NCI-H526 (cell line): ENCODE measurements at places on chromosomes 4 and X.

- DNase-seq, result peak; percentile 73
Measured at GRCh38 chr4:53601251-53601764, 10.0 kb upstream of the LNX1 start.

DNA sequence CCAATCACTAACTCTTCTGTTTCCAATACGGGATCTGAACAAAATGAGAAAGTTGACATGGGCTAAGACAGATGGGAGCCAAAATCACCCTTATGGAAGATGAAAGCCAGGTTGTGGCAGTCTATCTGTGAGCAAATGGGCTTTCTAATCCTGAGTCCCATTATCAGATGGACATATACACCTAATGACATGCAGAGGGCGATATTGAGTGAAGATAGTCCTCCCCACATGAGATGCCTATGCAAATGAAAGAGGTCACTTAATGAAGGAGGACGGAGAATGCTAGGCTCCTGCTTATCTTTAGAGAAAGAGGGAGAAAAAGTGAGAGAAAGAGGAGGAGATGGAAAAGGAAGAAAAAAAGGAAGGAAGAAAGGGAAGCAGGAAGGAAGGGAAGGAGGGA is 547.5 kb downstream of the NLGN4X start:
- peak; percentile 76 for DNase-seq

DNA sequence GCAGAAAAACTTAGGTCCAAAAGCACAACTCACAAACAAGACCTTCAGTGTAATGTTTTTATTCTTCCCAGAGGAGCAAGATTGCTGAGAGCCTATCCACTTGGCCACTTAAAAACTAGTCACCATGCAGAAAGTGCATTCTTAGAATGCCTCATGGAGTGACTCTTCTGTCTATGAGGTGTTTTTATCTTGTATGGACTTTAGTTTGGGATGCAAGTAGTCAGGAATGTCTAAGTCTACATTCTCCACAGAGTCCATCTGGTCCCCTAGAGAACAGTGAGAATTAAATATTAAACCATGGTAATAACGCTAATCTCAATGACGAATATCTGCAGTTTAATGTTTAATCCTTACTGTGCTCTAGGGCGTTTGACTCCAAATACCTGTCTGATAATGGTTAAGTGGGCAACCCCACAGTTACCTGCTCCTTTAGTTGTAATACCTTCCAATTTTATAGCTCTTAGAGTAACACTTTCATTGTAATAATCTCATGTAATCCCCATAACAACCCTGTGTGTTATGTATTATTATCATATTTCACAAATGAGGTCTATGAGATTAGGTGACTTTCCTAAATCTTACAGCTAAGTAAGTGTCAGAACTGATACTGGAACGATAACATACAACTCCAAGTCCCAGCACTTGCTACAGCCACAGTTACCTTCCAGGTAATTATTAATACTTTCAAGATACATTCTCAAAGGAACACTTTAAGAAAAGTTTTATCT is 235.6 kb upstream of the JADE1 start:
- DNase-seq, result no peak

- peak; percentile 21 for DNase-seq
Measured at GRCh38 chr4:8320386-8320750, 50.8 kb downstream of the HTRA3 start.

DNA sequence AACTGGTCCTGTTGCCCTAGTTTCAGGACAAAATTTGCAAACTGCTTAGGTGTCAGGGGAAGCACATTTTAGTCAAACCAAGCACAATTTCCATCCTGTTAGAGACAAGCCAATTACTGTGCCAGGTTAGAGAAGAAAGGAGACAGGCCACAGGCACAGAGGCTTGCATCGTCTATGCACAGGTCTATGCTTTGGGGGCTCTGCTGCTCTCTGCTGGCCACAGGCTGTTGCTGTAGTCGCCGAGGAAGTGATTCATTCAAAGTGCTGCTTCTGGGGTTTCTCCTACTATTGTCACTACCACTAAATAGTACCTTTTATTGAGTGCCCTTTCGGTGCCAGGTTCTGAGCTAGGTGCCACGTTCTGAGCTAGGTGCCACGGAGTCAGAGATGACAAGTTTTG is 45.5 kb downstream of the VGLL1 start:
- DNase-seq, result peak; percentile 68

DNA sequence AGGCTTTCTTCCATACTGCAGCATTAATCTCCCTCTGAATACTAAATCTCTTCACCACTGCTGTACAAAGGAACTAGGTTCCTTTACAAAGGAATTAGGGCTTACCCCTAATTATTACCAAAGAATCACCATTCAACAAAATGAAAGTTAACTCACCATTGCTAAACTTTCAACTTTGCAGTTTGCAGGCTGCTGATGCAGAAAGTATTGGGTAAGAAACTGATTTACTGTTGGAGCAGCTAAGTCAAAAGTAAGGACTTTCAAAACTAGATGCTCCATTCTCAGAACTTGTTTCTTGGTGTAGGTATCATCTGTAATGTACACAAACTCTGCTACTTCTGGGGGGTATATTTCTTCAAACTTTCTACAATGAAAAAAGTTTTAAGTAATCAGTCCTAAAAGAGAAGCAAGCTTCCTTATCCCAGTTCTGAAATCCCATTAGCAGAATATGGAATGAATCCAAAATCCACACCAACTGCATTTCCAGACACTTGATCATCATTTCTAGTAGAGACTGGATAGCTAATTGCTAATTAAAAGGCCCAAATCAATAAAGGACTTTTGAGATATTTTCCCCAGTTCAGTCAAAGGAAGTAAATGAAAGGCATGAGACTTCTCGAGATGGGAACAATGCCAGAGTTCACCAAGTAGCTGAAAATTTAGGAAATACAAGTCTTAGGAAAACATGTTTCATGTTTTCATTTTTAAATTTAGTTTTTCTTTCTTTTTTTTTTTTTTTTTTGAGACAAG is 4.3 kb downstream of the CCNA2 start:
- no peak for DNase-seq

- DNase-seq, result no peak
Measured at GRCh38 chr4:17094159-17094875, 195.9 kb upstream of the LDB2 start.

DNA sequence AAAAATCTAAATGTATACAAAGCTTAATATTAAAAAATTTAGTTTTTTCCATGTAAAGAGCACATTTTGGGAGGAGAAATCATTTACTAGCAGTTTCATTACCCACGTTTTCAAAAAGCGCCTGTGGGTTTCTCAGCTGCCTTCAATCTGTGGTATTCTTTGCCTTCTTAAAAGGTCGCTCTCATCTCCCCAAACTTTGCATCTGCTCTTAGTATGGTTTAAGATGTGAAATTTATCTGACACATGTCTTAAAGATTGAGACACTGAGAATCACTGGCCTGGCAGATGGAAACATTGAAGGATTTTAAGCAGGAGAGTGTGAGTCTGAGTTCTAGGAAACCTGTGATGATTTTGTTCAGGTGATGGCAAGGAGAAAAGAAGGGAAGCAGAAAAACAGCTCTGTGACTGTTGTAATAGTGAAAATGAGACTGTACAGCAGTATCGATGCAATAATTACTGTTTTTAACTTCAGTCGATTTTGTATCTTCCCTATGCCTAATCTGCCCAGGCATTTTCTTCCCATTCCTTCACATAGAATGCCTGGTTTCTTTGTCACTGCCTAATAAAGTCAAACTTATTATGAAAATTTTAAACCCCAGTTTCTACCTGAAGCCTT is 75.9 kb downstream of the PAQR3 start:
- DNase-seq, result no peak

GRCh38 chrX:9211269-9211668 is 177.3 kb upstream of the FAM9B start:
- no peak for DNase-seq

DNA sequence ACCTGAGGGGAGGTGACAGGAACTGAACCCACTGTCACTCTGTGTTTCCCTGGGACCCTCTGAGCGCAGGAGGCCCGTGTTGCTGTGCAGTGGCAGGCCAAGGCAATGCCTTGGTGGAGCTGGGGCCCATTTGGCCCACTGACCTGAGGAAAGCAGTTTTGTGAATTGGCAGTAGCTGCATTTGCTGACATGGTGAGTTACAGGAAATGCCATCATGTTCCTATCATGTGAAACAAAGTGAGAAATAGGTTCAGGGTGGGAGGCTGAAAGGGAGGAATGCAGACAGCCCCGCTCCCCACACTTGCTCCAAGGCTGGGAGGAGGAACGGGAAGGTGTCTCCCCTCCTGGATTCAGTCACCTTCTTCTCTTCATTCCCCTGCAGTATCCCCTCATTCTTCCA is 146.1 kb downstream of the PTTG2 start:
- no peak for DNase-seq

DNA sequence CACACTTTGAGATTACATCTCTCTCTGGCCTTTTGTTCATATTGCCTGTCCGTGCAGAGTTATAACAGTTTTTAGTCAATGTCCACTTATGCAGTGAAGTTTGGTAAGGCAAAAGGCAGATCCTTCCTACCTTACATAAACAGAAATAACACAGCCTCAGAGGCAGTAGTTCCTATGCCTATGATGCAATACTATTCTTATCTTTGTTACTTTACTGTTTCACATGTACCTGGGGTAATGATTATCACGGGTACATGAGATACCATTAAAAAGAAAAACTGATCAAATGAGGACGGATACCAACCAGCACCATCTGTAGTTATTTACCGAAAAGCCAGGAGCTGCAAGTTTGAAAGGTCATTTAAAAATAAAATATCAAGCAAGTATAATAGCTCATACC is 166.8 kb downstream of the BTC start:
- DNase-seq, result no peak

DNA sequence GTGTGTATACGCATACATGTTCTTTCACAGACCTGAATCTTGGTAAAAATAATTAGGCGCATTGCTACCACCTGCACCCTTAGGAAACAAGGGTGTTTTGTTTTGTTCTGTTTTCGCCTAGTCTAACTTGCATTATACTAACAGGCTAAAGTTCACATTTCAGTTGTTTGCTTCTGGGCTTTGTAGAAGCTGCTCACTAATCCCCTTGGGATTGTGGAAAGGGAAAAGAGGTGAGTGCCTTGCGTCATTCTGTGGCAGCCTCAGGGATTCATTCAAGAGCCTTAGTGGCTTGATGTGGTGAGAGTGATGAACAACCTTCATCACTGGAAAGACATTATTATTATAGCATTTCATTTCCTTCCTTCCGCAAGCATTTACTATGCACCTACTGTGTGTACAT is 331.1 kb downstream of the ADGRL3 start:
- peak; percentile 85 for DNase-seq

DNA sequence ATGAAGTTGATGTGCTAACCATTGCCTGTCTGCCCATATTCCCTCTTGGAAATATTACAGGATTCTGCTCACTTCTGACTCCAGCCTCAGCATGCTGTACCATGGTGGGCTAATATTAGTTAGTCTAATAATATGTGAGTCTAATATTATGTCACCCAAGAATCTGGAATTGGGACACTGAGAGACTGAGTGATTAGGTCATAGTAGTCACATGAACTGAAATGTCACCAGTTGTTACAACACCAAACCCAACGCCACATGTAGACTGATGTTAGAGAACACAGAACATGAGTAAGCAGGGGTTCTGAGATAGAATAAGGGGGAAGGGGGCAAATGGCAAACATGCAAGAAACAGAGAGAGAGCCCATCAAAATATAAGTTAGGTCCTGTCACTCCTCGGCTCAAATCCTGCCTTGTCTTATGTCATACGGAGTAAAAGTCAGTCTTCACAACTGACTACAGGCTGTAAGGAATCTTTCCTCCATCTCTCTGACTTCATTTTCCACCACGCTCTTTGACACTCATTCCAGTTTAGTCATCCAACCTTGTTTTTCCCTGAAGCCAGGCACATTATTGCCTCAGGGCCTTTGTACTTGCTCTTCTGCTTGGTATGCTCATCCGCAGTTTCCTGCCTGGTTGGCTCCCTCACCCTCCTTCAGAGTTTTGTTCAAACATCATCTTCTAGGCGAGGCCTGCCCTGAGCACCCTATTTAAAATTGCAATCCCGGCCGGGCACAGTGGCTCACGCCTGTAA is 9.6 kb upstream of the SLAIN2 start:
- no peak for DNase-seq

- DNase-seq, result no peak
Measured at GRCh38 chr4:38873290-38873944, 5.8 kb downstream of the FAM114A1 start.

- DNase-seq, result peak; percentile 36
Measured at GRCh38 chrX:2903366-2903765, 25.8 kb downstream of the ARSD start.

- no peak for DNase-seq
Measured at GRCh38 chrX:104013158-104013557, 350 bp downstream of the H2BW1 start.

DNA sequence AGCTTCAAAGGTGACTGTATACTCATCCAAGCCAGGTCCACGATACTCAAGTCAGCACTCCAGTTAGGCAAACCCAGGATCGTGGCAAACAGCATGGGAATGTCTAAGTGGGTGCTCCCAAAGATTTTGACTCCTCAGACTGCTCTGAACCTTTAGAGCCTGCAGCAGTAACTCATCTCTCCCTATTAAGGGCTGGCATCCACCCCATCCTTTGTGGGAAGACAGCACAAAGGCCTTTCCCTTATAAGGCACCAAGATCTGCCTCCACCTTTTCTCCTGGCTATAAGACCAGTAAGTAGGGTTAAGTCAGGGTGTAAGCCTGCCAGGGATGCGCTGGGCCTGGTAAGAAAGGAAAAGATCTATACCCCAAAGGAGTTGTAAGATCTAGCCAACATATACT is 23.6 kb upstream of the SLC25A43 start:
- no peak for DNase-seq

GRCh38 chr4:67638136-67638535 is 62.8 kb downstream of the UBA6 start:
- no peak for DNase-seq

GRCh38 chrX:97461763-97462162 is 578.1 kb downstream of the RPA4 start:
- DNase-seq, result no peak

GRCh38 chr4:188839704-188840103 is 700.5 kb downstream of the TRIML1 start:
- DNase-seq, result no peak

GRCh38 chr4:89572224-89572858 is 264.6 kb downstream of the SNCA start:
- no peak for DNase-seq

DNA sequence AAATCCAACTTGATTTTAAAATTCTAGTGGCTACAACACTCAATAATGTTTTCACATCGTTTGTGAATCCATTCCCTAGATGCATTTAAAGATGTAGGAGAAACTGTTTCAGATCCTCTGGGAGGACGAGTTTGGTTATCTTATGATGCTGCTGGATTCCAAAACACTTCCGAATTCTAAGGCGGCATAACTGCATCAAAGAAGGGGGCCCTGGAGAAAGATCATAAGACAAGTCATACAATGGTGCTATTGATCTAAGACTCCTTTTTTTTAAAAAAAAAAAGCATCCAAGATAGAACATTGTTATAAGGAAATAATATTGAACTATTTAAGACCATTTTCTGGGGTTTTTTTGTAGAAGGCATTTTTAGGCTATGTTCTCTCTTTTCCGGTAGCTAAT is 25.5 kb downstream of the ASB9 start:
- DNase-seq, result no peak

- no peak for DNase-seq
Measured at GRCh38 chrX:4435905-4436304, 722.5 kb upstream of the PRKX start.
